ENCODE measurements at places on chromosomes 4 and X.

DNA sequence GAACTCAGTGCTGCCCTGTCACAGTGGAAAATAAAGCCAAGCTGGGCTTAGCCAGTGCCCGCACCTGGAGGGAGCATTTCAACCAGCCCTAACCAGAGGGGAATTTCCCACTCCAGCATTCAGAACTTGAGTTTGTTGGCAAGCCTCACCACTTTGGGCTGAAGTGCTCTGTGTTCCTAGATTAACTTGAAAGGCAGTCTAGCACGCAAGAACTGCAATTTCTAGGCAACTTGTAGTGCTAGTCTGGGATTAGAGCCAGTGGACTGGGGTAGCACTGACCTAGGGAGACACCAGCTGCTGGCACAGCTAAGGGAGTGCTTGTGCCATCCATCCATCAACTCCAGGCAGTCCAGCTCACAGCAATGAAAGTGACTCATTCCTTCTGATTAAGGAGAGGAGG, 1060.6 kb upstream of the GRID2 start:
- no peak for DNase-seq

DNA sequence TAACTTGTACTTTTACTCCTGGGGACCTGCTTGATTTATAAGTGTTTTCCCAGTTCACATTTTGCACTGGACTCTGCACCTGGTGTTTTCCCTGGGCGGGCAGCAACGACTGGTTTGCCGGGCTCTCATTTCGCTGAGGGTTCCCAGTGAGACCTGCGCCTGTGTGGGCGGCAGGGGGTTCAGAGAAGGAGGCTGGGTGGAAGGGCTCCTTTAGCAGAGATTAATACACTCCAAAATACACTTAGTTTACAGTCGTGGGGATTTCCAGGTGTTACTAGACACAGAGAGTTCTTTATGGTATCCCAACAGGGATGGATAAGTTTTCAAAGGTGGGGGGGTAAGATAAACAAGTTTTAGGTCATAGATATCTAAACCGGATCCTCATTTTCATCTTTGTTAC, 53.0 kb upstream of the SHISA3 start:
- no peak for DNase-seq

- DNase-seq: no peak
Observed at GRCh38 chr4:80239480-80240150, 26.8 kb upstream of the FGF5 start.

DNA sequence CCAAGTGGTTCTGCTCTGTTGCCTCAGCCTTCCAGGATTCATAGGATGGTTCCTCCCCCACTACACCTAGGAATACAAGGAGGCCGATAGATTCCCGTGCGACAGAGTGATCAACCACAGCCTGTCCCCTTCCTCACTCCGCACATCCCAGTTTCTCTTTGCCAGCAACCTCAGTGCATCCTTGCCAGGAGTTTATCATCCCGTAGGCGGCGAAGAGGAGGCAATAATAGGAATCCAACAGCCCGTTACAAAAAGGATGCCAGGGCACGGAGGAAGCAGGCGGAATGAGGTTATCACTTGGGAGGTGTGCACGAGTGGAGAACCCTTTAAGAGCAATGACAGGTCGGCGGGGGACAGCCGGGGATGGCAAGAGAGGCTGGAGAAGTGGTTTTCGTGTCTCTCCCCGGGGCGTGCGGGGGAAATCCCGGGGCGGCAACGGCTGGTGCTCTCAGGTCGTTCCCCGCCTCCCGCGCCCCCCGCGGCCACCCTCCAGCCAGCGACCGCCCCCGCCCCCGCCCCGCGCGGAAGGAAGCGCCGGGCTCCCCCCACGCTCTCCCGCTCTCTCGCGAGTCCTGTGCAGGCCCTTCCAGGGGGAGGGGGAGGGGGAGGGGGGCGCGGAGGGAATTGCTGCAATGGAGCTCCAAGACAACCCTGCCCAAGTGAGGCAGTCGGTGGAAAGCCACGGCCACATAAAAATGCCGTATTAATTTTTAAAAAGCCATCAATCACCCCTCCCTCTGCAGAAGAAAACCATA, 1.6 kb downstream of the PPP3CA start:
- no peak for DNase-seq

DNA sequence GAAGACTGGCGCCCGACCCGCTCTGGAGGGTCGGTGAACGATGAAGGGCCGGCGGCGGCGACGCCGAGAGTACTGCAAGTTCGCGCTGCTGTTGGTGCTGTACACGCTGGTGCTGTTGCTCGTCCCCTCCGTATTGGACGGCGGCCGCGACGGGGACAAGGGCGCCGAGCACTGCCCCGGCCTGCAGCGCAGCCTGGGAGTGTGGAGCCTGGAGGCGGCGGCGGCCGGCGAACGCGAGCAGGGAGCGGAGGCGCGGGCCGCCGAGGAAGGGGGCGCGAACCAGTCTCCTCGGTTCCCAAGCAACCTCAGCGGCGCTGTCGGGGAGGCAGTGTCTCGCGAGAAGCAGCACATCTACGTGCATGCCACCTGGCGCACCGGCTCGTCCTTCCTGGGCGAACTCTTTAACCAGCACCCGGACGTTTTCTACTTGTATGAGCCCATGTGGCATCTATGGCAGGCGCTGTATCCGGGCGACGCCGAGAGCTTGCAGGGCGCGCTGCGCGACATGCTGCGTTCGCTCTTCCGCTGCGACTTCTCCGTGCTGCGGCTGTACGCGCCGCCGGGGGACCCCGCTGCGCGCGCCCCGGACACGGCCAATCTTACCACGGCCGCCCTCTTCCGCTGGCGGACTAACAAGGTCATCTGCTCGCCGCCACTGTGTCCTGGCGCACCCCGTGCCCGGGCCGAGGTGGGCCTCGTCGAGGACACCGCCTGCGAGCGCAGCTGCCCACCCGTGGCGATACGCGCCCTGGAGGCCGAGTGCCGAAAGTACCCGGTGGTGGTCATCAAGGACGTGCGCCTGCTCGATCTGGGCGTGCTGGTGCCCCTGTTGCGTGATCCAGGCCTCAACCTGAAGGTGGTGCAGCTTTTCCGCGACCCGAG, 568 bp downstream of the CHST7 start:
- no peak for DNase-seq

GRCh38 chrX:47297874-47298273, 65.1 kb downstream of the USP11 start:
- DNase-seq: no peak

DNA sequence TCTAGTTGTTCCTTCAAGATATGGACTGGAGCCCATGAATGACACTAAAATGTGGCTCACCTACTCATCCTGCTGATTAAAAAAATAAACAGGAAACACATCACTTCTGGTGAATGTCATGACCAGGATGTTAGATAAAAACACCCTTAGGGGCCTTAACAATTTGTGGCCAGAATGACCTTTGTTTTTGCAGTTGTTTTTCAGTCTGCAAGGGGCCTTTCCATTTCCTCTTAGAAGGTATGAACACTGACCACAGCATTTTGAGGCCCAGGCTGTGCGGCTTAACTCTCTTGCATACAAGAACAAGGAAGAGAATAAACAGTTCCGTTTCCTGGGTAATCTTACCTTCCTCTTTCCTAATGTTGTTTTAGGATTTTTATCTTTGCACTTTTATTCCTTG, 113.2 kb downstream of the IL1RAPL2 start:
- DNase-seq: no peak

- DNase-seq: no peak
Observed at GRCh38 chr4:125010796-125011503, 298.4 kb upstream of the ANKRD50 start.

GRCh38 chrX:124395145-124395880, 49.0 kb downstream of the SH2D1A start:
- no peak for DNase-seq

DNA sequence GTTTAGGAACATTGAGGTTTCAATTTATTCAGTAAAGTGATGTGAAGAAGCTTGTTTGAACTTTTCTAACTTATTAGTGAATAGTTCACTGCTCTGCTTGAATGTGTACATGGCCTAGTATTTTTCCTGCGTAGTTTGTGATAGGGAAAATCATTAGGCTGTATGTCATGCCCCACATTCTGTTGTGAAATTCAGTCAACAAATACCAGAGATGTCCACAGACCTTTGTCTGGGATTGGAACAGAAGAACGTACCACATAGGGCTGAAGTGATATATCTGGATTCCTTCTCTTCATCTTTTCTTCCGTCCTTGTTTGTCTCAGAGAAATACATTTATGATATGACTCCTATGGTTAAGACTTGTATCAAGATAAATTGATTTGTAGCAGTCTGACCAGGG, 88.8 kb upstream of the PLS3 start:
- DNase-seq: no peak

GRCh38 chrX:13341491-13342101, 21.7 kb upstream of the ATXN3L start:
- no peak for DNase-seq

GRCh38 chr4:114997576-114998247, 115.7 kb downstream of the NDST4 start:
- no peak for DNase-seq

DNA sequence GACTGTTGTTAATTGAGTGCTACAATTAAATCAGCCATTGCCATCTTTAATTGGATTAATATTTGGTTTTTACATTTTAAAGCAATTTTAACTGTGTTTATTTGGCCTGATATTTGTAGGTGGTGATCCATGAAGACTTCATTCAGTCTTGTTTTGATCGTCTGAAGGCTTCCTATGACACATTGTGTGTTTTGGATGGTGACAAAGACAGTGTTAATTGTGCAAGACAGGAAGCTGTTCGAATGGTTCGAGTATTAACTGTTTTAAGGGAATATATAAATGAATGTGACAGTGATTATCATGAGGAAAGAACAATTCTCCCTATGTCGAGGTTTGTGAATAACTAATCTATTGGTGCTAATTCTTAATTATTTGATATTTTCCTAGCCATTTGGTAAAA, 82.6 kb downstream of the USP9X start:
- DNase-seq: no peak

DNA sequence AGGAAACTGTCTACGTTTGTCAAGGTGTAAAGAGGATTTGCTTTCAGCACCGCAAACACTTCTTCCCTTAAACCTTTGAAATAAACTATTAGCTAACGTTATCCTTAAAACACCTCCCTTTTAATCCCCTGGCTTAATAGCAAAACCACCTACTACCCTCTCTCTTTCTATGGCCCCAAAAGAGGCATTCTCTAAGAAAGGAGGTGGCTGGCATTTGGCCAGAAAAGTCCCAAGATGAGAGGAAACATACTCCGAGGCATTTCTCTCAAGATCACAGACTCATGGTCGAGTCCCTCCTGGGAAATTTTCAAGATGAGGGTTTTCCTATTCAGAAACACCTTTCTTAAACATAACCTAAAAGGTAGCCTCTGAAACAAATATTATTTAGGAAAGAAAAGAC, 60.6 kb upstream of the VCX3B start:
- no peak for DNase-seq

GRCh38 chrX:68795741-68796140, 33.1 kb upstream of the EFNB1 start:
- DNase-seq: no peak
